ENCODE measurements at places on chromosomes 11 and 22.

DNA sequence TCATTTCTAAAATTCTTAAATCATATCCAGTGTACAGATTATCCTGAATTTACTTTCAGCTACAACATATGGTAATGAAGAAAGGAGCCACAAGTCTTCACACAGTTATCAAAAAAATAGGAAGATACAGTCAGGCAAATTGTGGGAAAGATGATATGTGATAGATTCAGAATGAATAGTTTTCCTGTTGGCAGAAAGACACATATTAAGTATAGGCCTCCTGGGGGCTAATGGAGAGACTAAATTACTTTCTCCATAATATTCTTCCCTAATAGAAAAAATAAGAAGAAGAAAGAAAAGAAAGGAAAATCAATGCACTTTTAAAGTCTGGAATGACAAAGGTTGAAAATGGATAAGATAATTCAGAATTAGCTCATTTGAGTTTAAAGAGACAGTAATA lies 2073.5 kb downstream of the LRRC4C start:
- no peak for DNase-seq

- no peak for DNase-seq
Observed at GRCh38 chr11:117186431-117186761, 7.9 kb downstream of the SIDT2 start.

- DNase-seq = no peak
Observed at GRCh38 chr11:47672283-47672730, 29.9 kb upstream of the MTCH2 start.

GRCh38 chr22:24006914-24007214 lies 1.6 kb upstream of the GSTT4 start:
- no peak for DNase-seq

GRCh38 chr11:3823303-3823702 lies 14.9 kb downstream of the PGAP2 start:
- no peak for DNase-seq

DNA sequence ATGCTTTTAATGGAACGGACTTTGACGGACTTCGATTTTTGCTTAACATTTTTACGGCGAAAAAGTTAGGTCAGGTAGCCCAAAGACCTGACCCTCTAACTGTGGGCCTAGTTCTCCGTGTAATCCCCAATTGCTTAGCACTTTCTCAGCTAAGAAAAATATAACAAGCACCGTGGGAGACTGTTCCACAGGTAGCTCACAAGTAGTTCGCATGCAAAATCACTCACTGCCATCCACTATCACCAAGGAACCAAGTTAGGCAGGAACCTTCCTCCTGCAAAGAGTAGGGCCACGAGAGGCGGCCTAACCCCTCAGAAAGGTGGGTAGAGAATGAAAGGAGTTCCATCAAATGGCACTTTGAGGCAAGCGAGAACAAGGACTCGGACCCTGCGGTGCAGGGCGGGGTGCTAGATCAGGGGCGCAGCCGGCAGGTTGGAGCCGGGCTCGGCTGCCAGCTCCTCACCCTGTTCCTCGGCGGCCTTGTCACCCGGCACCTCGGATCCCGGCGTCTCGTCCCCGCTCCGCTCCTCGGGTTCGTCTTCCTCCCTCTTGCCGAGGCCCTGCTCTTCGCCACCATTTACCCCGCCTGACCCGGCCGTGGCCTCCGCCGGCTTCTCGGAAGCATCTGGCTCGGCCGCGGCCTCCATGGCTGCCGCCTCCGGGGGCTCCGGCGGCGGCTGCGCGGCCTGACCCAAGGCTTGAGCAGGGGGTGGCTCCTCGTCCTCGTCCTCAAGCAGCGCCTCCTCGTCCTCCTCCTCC lies 922 bp downstream of the HNRNPUL2 start:
- DNase-seq = no peak

DNA sequence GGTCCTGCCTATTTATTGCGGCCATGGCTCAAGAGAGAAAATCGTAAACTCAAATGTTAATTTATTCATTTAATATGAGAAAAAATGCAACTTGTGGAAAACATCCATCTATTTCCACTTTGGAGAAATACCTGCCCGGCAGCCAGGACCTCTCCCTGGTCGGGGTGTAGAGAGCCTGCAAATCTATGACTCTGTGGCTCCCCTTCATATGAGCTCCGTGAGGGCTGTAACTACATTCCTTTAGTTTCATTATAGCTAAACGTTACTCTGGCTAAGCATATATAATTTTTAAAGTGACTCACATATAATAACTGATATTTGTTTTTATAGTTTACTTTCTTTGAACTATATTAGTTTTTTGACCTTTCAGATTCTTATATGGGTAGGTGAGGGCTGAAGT lies 857.8 kb upstream of the FAT3 start:
- DNase-seq = no peak

DNA sequence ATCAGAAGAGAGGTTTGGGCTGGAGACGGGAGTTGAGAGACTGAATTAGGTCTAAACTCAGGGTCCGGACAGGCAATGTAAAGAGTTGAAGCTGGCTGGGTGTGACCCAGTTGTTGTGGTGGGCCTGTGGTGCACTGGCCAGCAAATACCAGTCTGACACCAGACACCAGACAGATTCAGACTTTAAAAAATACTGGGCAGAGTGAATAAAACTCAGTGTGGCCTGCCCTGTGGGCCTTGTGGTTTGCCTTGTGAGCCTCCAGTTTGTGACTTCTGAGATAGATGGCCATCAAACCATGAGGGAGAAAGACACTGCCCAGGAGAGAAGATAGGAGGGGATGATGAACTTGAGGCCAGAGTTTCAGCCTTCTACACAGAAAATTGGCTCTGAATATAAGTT lies 25.8 kb downstream of the RCN1 start:
- DNase-seq = no peak

- DNase-seq = no peak
Observed at GRCh38 chr11:117019871-117020270, 78.4 kb downstream of the SIK3 start.

- peak; percentile 89 for DNase-seq
Observed at GRCh38 chr22:37242395-37242918, 1.6 kb downstream of the RAC2 start.

- no peak for DNase-seq
Observed at GRCh38 chr11:37786214-37786755, 1188.2 kb upstream of the RAG2 start.

DNA sequence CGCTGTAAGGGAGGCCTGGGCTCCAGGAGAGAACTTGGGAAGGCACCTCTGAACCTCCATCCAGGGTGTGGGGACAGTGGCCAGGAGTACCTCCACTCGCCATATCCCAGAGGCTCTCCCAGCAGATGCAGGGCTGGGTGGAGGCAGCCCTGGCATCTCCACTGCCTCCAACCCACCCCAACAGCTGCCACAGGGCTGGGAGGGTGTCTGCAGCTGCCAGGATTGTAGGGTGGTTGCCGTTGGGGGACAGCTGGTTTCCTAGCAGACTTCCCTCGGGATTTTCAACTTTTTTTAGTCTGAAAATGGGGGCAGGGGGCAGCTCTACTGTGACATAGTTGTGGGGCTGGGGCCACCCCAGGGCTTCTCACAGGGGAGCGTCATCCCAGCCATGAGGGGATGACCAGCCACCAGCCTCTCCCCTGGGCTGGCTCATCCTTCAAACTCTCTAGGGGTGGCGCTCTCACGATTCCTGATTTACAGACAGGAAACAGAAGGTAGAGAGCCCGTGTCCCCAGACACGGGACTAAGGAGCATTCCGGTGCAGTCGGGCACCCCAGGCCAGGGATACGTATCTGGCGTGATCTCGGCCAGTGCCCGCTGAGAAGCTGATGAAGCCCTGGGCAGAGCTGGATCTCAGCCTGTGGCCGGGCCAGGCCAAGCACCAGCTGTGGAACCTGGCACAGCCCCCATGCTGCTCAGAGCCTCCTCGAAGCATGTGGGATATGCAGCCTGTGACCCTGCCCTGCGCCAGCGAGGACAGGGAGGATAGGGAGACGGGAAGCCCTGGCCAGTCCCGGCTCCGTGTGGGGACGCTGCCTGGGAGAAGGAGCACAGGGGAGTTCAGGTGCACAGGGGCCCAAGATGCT lies 9.9 kb downstream of the PRR5 start:
- no peak for DNase-seq

DNA sequence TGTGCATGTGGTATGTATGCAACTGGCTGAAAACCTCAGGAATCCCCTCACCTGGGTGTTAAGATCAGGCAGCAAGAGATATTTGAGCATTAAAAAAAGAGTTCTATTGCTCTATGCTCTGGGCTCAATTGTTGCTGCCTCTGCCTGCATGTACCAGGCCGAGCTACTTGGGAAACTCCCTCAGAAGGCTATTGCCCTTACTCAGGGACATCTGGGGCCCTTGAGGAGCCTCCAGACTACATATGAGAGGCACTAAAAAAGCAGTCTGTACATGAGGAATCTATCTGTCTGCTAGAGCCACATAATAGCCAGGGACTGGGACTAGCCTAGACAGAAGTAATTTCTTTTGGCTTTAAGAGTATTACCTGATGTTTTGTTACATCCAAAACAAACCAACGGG lies 120.1 kb downstream of the SWAP70 start:
- DNase-seq = no peak

DNA sequence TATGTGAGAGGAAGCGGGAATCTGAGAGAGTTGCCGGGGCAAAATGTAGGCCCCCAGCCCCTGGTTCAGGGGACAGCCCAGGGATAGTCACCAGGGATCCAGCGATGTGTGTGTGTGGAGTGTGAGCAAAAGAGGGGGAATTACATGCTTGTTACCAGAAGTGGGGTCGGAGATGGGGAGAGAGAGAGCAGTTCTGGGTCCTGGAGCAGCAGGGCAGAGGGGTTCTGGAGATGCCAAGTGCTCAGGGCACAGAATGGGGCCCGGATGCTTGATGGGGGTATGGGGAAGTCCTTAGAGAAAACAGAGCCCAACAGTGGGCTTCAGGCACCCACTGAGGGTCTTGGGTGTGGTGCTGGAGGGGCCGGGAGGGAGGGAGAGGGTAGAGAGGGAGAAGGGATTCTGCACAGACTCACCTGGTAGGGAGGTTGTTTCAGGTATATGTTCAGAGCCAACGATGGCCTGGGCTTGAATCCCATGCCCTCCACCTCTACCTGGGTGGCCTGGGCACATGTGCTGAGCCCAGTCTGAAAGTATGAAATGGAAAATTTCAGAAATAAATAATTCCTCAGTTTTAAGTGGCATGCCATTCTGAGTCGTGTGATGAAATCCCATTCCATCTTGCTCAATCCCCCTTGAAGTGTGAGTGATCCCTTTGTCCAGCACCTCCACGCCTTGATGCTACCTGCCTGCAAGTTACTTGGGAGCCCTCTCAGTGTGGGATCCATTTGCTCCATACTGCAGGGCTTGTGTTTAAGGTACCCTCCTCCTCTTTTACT lies 12.4 kb downstream of the SMIM38 start:
- no peak for DNase-seq

- no peak for DNase-seq
Observed at GRCh38 chr11:77361184-77361583, 59.7 kb upstream of the GDPD4 start.

DNA sequence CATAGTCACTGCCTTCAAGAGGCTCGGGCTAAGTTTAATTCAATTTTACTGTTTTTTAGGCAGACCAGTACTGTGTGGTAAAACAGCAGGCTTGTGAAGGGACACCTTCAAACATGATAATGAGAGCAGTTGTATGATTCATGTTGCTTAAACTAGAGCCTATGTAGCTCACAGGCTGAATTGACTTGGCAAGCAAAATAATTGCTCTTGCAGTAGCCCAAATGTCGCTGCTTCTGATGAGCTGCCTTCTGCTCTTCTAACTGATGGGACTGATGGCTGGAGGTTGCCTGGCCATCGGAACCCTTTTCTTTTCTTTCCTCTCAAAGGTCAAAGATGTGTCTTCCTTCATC lies 137.6 kb downstream of the MAML2 start:
- no peak for DNase-seq

- no peak for DNase-seq
Observed at GRCh38 chr11:115409116-115409670, 95.0 kb downstream of the CADM1 start.

- DNase-seq = no peak
Observed at GRCh38 chr11:94638902-94639373, 71.8 kb downstream of the PIWIL4 start.

DNA sequence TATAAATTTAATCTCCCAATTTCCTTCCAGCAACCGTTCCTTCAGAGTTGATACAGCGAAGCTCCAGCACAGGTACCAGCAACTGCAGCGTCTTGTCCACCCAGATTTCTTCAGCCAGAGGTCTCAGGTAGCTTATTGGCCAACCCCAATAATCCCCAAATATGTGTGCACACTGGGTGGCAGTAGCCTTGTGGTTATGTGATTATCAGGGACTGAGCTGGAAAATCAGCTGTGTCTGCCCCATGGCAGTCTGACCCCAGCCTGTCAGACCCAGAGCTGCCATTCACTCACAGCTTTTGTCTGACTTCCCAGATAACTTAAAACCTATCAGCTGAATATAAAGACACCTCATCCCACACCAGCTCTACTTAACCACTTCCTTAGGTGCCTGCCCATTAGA lies 2.0 kb downstream of the HSCB start:
- DNase-seq = no peak

DNA sequence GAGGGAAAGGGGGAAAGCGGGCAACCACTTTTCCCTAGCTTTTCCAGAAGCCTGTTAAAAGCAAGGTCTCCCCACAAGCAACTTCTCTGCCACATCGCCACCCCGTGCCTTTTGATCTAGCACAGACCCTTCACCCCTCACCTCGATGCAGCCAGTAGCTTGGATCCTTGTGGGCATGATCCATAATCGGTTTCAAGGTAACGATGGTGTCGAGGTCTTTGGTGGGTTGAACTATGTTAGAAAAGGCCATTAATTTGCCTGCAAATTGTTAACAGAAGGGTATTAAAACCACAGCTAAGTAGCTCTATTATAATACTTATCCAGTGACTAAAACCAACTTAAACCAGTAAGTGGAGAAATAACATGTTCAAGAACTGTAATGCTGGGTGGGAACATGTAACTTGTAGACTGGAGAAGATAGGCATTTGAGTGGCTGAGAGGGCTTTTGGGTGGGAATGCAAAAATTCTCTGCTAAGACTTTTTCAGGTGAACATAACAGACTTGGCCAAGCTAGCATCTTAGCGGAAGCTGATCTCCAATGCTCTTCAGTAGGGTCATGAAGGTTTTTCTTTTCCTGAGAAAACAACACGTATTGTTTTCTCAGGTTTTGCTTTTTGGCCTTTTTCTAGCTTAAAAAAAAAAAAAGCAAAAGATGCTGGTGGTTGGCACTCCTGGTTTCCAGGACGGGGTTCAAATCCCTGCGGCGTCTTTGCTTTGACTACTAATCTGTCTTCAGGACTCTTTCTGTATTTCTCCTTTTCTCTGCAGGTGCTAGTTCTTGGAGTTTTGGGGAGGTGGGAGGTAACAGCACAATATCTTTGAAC lies 6.8 kb downstream of the MALAT1 start:
- no peak for DNase-seq

GRCh38 chr22:17108256-17109112 lies 12.7 kb downstream of the TMEM121B start:
- DNase-seq = no peak

Data from activated CD4-positive, alpha-beta T cell treated with anti-CD3 and anti-CD28 coated beads, Interleukin-2, amount 50 U/mL, for 4 hours (primary cell).